CD8-positive, alpha-beta T cell (primary cell): ENCODE measurements at places on chromosomes 16 and 17.
A peak's percentile ranks its signal among the peaks of the same experiment; 100 is the strongest.

- no peak for DNase-seq
Measured at GRCh38 chr16:6375465-6376075, 957.1 kb upstream of the RBFOX1 start.

DNA sequence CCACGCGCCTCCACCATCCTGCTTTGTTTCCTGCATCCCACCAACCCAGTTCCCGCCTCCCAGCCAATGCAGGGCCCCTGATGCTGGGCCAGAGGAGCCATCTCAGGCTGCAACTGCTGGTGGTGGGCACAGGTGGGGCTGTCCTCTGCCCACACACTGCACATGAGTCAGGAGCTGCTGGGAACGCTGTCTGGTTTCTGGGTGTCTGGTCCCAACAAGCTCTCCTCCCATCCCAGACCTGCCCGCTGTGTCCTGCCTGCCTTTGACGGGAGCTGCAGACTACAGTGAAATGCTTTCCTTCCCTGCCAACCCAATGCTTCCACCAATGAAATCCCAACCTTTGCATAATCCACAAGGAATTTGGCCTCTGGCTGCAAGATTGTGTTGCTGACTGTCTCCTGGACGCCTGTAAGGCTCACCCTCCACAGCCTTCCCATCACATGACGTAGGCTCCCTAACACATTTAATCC lies 98.9 kb downstream of the N4BP1 start:
- DNase-seq, result no peak

DNA sequence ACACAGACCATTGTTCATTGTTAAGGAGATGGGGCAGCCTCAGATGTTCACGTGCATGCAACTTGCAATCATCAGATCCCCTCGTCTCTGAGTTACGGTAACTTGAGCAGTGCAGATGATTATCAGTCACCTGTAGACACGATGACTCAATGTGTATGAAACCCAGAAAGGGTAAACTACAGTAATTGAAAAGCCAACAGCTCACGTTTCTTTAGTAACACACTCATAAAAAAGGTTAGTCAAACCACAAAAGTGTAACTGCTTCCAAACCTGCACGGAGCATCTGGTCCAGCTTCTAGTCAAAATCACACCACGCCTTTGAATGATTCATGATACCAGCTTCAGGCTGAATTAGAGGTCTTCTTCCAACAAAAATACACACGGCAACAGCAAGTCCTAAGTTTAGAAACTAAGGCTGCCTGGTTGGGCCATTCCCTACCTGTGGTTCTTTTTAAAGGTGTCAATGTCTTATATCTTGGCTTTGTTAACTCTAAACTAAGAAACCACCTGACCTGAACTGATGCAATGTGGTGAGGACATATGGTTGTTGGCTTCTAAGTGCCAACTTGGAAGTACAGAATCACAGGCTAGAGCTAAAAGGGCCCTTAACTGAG lies 32.3 kb downstream of the GRB7 start:
- peak; percentile 61 for DNase-seq

DNA sequence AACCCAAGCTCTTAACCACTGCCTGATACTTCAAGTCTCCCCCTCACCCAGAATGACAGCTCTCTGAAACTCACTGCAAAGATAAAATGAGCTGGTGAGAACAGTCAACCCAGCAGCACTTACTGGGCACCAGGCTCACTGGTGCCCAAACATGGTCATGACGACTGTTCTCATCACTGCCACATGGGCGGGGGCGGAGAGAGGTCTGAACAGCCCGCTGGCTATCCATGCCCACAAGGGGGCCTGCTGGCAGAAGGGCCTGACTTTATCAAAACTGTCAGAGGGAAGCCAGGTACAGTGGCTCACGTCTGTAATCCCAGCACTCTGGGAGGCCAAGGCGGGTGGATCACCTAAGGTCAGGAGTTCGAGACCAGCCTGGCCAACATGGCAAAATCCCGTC lies 4.0 kb downstream of the MYBBP1A start:
- DNase-seq, result no peak

DNA sequence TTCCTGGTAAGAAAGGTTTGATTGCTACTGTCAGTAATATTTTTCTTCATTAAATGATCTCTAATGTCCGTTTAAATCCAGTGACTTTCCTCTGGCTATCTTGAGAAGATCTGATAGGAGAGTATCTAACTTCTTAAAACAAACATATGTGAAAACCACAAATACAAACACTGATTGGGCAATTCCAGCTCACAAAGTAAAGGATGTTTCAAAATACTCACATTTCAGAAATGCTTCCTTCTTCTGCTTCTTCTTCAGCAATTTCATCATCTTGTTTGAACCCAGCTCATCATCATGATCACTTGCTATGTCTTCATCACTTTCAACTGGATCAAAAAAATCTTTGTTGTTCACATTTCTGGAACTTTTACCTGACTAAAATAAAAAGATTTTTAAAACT lies 64.3 kb upstream of the RBL2 start:
- DNase-seq, result no peak

GRCh38 chr17:73363442-73364154 lies 51.8 kb upstream of the CDC42EP4 start:
- DNase-seq, result no peak

GRCh38 chr17:42277342-42277712 lies 1.1 kb upstream of the STAT5B start:
- DNase-seq, result no peak

DNA sequence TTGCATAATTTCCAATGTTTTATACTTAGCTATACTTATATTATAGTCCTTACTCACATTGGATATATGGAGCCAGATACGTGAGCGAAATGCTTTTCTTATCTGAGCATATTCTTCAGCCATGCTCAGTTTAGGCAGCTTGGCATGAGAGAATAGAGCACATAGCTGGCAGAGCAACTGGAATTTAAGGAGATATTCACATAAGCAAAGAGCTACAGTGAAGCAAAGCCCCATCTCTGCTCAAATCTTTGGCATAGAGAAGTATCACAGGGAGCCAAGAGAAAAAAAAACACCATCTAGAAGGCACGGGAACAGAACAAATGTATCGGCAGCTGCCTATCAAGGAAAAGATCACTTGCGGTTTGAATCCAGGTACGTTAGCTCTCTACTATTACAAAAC lies 734.2 kb upstream of the KIF2B start:
- no peak for DNase-seq

GRCh38 chr16:85923153-85924021 lies 24.4 kb downstream of the IRF8 start:
- no peak for DNase-seq

GRCh38 chr17:55172612-55173011 lies 92.1 kb upstream of the HLF start:
- DNase-seq, result no peak

DNA sequence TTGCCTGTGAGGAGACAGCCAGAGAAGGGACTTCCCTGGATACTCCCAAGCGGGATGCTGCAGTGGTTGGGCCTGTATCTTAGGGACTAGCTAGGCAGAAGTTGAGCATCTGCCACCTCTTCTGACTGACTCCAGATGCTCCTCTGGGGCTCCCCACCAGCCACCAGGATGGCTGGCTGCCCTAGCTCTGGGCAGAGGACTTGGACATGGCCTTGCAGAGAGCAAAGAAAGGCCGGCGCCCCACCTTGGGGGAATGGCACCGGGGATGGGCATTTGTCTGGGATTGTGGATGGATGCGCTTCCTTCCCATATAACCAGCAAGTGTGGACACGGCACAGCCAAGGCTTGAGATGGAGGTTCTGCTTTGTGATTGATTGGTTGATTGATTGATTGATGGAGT lies 69.0 kb downstream of the OR1D5 start:
- DNase-seq, result no peak

- no peak for DNase-seq
Measured at GRCh38 chr16:68760671-68761275, 23.7 kb downstream of the CDH1 start.

- peak; percentile 87 for DNase-seq
Measured at GRCh38 chr17:49952209-49952911, 16.6 kb upstream of the DLX4 start.

- peak; percentile 47 for DNase-seq
Measured at GRCh38 chr16:78742501-78743283, 643.2 kb downstream of the WWOX start.

- DNase-seq, result no peak
Measured at GRCh38 chr17:4733073-4733531, 1.9 kb downstream of the MED11 start.

GRCh38 chr16:84061236-84061819 lies 18.7 kb upstream of the SLC38A8 start:
- no peak for DNase-seq

DNA sequence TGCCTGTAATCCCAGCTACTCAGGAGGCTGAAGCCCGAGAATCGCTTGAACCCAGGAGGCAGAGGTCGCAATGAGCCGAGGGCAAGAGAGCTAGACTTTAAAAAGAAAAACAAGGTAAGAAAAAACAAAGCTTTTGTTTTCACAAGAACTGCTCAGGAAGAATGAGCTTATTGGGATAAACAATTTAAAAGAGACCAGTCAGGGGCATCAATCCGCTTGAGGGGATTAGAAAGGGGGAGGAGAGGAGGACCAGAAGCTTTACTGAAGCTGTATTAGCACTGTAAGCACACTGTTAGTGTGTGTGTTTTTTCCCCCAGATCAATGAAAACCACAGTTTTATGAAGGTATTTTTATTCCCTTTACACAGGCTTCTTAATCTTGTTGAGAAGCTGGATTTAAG lies 8.8 kb downstream of the TMEM170A start:
- no peak for DNase-seq

DNA sequence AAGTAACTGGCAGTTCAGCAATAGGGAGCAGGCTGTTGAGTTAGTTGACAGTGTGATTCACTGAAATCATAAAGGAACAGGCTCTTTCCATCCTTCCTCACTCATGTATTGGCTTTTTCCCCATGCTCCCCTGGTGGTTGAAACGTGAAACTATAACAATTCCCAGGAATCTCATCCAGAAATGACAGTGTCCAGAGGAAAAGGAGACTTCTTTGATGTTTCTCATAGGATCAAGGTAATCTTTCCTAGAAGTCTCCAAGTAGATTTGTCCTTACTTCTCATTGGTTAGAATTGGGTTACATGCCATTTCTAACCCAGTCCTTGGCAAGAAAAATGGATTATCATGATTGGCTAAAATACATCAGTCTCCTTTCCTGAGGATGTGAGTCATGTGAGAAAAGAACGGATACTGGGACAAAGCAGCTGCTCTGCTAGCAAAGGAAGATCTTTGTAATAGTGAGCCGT lies 14.4 kb downstream of the TTC19 start:
- DNase-seq, result no peak

DNA sequence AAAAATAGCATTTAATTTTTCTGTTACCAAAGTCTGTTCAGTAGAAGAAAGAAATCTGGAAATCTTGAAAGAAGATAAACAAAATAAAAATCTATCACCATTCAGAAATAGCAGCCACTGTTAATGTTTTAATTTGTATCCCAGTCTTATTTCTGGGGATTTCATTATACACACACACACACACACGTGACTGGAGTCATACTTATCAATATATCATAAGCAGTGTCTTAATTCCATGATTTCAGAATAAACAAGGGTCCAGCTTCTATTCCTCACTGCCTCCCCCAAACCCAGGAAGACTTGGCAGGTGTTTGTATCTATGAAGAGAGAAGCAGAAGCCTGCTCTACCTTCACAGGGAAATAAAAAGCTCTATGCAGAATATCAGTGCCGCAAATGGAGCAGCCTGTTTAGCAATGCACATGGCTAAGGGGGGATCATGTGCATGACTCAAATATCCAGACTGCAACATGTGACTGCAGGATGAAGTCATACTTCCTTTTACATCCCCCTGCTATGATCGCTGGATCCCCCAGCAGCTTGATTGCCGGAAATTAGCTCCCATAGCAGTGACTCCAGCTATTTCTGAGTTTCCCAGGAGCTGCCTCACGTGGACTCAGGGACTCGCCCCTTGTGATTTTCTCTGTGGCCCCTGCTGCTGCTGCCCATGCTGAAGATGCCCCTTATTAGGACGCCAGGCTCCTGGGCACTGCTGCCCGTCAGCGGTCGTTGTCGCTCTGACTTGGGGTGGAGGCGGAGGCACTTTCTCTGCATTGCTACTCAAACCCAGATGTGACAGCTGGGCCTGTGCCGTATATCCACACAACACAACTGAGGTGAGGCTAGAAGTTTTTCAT lies 341.0 kb downstream of the CPPED1 start:
- no peak for DNase-seq

GRCh38 chr16:84687715-84688114 lies 12.1 kb upstream of the USP10 start:
- DNase-seq, result no peak

DNA sequence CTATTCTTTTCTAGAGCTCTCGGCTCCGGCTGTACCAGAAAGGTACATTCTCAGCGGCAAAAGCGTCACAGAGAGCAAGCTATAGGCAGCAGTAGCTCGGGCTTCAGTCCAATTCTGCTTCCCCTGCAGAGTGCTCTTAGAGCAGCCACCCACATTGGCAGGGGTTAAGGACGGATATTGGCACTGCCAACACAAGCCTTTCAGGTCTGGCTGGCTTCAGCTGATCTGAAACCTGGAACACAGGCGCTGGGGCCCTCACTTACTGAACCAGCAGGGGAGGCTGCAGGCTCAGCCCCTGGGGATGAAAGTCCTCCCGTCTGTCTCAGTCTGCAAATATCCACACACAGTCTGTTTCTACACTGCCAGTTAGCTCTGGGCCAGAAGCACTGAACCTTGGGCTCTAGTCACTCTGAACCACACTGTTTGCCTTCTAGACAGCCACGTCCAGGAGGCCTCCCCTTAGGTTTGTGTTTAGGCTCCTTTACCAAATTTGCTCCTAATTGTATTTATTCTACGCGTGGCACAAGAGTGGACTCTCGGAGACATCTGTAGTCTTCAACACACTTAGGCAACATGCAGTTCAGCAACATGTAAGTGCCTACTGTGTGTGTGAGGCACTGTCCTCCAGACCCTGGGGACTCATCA lies 40.1 kb downstream of the HIC1 start:
- no peak for DNase-seq

DNA sequence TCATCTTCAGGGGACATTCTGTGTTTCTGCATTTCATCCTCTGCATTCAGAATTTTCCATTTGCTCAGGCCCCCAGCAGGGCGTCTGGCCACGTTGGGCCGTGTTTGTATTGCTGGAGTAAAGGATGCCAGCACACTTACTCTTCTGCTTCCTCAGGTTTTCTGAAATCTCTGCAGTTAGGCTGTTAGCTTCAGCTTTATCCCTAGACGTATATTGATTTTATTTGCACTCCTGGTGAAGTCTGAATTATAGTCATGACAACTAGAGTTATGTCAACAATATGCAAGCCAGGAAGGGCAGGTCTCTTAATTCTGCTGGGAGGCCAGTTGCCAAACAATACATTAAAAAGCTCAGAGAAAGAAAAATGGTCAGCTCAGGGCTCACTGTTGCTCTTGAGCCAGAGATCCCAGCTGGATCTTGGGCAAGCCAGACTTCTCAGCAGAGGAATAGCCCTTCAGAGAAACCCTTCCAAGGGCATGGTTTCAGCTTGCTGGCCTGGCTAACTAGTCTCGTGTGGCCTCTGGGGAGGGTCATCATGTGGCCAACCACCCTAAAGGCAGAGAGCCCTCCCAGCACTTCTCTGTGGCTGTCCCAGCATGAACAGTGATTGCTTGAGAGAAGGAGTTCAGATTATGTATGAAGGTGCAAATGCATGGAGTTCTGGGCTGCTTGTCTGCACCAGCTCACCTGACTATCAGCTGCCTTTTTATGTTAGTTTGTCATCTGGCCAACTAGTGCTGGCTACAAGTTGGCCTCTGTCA lies 110.2 kb upstream of the CACNG5 start:
- DNase-seq, result no peak
